ENCODE measurements at places on chromosomes 6 and 20. TPM values are rescaled to one million over a fixed set of nuclear protein-coding genes. Genes with fewer than 3 reads are reported as not detected.

GRCh38 chr6:124882579-124883393, 79.5 kb upstream of the RNF217 start:
- DNase-seq: no peak

The SLC17A4 gene
- total RNA-seq: not detected

DNA sequence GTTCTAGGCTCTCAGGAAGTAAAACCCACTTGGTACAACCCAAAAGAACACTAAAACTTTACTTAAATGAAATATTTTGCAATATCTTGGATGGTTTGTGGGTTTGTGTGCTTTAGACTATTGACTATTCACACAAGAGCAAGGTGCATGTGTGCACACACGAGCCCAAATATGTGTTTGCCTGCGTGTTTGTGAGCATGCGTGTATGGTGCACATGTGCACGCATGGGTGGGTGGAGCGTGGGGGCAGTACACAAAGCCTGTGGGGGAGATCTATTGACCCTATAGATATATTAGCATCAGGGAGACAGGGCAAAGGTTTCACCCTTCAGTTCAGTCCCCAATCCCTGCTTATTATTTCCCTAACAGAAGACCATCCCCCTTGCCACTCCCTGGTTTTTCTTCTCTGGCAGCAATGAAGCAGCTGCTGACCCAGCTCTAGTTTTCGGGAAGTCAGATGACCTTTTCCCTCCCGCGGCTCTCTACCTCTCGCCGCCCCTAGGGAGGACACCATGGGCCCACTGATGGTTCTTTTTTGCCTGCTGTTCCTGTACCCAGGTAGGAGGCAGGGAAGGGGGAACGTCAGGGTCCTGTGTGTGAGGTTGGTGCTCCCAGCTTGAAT, at the start of gene C2:
TSS of gene C2 (plus strand) at position 476 of the 621 bp plus-strand sequence. CDS start at position 512, 36 bp downstream.
- DNase-seq: no peak

GRCh38 chr20:33838035-33838864, 27.1 kb downstream of the CHMP4B start:
- no peak for DNase-seq

DNA sequence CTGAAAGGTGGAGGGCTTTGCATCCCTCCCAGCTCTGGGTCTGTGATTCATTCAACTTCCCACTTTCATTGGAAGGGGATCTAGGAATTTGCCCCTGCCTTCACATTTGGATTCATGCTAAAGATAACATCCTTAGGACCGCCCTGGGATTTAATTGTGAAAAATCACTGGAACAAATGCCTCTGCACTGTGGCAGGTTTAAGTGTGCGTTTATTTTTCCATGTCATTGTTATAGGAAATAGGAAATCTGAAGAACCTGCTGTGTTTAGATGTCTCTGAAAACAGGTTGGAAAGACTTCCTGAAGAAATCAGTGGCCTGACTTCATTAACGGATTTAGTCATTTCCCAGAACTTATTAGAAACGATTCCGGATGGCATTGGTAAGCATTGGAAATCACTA, 104.7 kb downstream of the LRRC1 start:
- DNase-seq: no peak

The OTOR gene
- not detected for total RNA-seq

GRCh38 chr20:8209061-8209460, 77.0 kb downstream of the PLCB1 start:
- no peak for DNase-seq

- no peak for DNase-seq
Observed at GRCh38 chr6:137171824-137172733, 1.4 kb downstream of the IL22RA2 start.

GRCh38 chr6:26363882-26364701, 906 bp upstream of the BTN3A2 start:
- no peak for DNase-seq

GRCh38 chr20:45433316-45433715, 17.4 kb downstream of the PIGT start:
- DNase-seq: no peak

DNA sequence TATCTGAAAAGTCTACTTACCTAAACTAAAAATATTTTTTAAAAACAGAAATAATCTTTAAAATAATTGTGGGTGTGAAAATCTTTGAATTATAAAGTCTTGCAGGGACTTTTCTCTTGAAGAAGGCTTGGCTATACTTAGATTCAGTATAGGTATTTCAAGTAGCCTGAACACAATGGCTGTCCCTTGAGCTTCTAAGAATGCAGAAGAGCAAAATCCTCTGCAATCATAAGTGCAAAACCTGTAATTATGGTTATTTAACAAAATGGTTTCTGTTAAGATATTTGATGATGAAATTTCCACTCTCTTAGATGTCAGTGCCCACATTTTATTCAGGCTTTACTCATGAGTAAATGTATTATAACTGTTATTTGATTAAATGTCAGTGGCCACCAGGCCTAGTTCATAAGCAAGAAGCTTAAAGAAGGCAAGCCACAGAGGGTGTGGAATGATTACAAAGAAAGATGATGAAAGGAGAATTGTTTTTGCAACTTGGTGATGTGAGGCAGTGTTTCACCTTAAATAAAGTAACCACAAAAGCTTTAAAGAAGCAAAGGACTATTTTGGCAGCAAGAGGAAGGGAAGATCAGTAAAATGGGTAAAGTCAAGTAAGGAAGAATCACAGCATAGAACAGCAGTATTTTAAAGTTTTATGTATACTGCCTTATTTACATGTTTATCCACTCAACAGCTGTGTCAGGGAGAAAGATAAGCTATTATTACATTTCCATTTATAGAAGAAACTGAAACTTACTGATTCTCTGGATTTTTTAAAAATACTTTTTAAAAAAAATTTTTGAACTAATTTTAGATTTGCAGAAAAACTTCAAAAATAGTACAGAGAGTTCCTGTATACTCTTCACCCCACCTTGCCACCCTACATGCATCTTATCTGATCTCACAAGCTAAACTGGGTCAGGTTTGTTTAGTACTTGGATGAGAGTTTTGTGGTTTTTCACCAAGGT, 351.2 kb upstream of the RUNX2 start:
- DNase-seq: no peak

GRCh38 chr6:103769431-103769830, 1090.3 kb downstream of the HACE1 start:
- no peak for DNase-seq

DNA sequence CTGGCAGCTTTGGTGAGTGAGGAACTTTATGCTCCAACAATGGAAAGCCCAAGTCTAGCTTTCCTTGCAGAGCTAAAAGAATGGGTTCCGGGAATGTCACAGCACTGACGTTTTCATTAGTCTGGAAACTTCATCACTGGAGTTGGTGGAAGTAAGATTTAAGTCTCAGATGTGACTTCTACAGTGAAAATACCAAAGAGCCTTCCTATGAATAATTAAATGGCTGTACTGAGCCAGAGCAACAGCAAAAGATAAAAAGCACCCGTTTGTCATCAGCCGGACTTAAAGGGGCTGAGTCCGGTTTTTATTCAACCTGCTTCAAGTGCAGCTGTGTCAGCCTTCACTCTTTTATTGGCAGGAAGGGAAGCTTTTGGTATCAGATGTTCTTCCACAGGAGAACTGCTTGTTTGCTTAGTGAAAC, 46.5 kb upstream of the SHLD1 start:
- DNase-seq: no peak

The BTBD9 gene
- total RNA-seq: 9.2 TPM

DNA sequence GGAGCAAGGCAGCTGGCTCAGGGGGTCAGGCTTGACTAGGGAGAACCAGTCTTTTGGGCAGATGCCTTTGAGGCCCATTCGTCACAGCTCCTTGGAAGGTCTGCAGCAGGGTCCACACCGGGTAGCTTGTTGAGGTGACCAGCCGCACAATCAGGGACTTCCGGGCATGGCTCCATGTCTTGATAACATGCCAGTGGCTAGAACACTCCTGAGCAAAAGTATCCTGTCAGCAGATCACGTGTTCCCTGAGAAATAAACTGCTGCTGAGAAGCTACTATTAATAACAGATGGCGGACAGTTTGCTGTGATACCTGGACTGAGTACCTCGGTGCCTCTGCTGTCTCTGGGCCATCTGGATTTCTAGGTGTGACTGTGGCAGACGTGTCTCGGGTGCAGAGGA, 235.9 kb downstream of the PRKN start:
- DNase-seq: no peak

DNA sequence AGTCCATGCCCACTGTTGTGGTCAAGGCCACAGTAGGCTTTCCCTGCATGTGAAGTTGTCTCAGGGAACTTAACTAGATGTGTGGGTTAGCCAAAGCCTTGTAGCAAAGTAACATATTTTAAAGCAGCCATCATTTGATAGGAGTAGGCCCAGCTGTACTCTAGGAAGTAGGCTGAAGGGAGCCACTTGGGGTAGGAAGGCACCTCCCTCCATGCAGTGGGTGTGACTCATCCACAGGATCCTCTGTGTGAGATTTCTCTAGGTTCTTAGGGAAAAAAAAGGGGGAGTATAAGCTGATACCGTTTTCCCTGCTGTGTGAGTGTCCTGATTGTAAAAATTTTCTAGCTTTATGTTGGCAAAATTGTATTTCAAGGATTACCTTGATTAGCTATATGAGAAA, 44.7 kb downstream of the VAPB start:
- no peak for DNase-seq

- DNase-seq: no peak
Observed at GRCh38 chr20:38920411-38920810, 5.8 kb upstream of the FAM83D start.

The ADAM33 gene
- total RNA-seq: 3.4 TPM

DNA sequence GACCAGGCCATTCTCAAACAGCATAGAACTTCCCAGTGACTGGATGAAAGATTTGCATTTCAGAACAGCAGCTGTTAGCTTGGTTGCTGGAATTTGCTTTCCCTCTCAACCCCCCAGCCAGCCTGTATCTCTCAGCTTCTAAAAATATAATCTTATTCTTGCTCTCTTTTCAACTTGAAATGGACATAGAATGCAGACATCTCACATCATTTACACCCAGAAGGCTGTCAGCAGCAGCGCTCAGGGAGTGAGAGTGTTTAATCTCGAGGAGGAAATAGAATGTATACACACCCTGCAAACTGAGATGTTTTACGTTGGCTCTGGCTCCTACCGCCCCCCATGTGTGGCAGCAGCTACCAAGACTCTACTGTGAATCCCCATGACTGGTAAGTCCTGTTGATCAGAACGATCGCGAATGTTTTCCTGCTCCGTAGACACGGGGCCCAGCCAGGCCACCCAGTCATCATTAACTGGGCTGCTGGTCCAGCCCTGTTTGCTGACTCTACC, 163.4 kb upstream of the SLC24A3 start:
- no peak for DNase-seq

DNA sequence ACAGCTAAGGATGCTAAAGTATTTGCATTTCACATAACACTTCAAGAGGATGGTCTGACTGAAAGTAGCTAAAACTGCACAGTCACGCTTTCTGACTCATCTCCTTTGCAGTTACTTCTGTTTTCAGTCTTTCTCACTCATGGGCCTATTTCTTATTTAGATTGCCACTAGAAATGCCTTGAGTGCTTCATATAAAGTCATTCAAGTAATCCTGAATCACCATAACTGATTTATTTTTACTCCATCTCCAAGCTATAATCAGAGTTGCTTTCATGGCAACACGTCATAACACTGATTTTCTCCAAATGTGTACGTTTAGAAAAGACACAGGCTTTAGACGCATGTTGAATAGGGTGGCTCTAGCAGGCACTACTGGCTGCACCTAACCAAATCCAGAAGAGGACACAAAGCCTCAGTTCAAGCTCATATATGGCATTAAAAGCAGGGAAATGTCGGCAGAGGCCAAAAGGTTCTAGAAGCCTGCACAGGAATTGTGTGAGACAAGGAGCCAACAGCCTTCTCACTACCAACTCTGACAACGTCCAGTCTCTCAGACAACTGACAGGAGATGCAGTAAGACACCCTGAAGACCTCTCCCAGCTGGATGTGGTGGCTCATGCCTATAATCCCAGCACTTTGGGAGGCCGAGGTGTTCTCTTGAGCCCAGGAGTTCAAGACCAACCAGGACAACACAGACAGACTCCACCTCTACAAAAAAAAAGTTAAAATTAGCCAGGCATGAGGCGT, 64.1 kb upstream of the BEND6 start:
- no peak for DNase-seq

- no peak for DNase-seq
Observed at GRCh38 chr6:142784344-142784743, 160.6 kb downstream of the HIVEP2 start.

DNA sequence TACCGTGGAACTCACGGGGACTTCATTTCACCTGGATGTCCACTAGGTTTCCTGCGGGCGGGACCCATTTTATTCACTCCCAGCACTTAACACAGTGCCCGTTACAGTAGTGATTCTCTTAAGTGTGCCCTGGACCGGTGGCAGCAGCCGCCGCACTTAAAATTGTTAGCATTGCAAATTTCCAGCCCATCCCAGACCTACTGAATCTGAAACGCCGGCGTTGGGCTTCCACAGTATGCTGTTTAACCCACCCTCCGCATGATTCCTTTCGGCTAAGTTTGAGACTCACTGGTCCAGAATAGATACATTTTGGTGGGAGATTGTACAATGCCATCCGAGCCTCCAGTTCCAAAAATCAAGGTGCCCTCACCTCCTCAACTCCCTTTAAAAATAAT, 967 bp downstream of the SMPDL3A start:
- no peak for DNase-seq

- no peak for DNase-seq
Observed at GRCh38 chr6:106527979-106528378, 101.3 kb downstream of the RTN4IP1 start.

The SRXN1 gene
- 118 TPM for total RNA-seq

GRCh38 chr6:1987640-1988039, 257.8 kb downstream of the GMDS start:
- no peak for DNase-seq

GRCh38 chr6:100105138-100105537, 111.1 kb upstream of the MCHR2 start:
- no peak for DNase-seq

The PTGIS gene
- 34.1 TPM for total RNA-seq

The COX4I2 gene
- total RNA-seq: 3.1 TPM

The GSTA2 gene
- total RNA-seq: not detected

DNA sequence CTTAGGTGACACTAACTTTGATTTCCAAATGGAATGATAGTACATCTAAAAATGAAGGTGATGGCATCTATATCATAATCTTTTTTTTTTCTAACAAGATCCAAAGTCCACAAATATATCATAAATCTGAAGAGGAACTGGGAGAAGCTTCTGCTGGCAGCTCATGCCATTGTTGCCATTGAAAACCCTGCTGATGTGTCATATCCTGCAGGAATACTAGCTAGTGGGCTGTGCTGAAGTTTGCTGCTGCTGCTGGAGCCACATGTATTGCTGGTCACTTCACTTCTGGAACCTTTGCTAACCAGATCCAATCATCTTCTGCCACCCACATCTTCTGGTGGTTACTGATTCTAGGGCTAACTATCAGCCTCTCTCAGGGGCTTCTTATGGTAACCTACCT, 27.4 kb upstream of the KHDC1 start:
- DNase-seq: no peak

Measured in esophagus squamous epithelium (tissue), 5 donors.